ENCODE measurements at places on chromosomes 7 and 10.

DNA sequence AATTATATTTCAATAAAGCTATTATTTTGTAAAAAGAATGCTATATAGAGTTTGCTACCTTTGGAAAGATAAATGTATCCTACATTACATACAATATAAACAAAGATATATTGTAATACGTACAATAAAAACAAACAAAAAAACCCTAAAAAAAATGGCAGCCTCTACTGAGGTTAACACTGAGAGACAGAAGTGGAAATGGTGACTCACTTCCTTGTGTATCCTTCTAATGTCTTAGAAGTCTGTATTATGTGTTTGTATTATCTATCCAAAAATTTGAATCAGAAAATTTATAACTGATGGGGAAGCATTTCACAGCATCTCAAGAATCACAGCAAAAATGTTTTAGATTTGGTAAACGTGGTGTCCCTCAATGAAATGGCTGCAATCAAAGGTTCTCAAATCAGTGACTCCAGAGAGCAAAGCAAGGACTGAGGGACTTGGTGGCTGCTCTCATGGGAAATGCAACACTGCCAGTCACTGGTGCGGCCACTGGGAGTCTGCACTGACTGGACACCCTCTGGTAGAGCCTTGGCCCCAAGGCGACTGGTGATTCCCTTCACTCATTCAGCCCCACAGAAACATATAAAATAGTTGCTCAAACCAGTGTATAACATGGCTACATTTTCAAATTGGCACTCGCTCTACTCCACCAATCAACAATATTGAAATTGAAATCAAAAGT, 53.8 kb downstream of the PANK1 start:
- no peaks in the 10 kb centered on the region for H3K27me3 ChIP-seq
- peak overlapping the region; percentile 21 for H3K27ac ChIP-seq
- no peak overlapping the region for H3K4me3 ChIP-seq
- H3K4me1 ChIP-seq, result no peaks in the 10 kb centered on the region

GRCh38 chr10:22366771-22367170, 21.5 kb downstream of the SPAG6 start:
- no peaks in the 10 kb centered on the region for H3K36me3 ChIP-seq
- DNase-seq, result no peak
- H3K27me3 ChIP-seq, result no peaks in the 10 kb centered on the region
- no peaks in the 10 kb centered on the region for H3K4me1 ChIP-seq

GRCh38 chr7:43105521-43106120, 6.8 kb upstream of the HECW1 start:
- H3K27ac ChIP-seq, result no peak overlapping the region
- H3K4me1 ChIP-seq, result no peaks in the 10 kb centered on the region
- H3K27me3 ChIP-seq, result 0 out of 2 replicates have a peak, but pooled peaks cover 4% of the 10 kb centered on the region
- DNase-seq, result no peak
- no peaks in the 10 kb centered on the region for H3K36me3 ChIP-seq

DNA sequence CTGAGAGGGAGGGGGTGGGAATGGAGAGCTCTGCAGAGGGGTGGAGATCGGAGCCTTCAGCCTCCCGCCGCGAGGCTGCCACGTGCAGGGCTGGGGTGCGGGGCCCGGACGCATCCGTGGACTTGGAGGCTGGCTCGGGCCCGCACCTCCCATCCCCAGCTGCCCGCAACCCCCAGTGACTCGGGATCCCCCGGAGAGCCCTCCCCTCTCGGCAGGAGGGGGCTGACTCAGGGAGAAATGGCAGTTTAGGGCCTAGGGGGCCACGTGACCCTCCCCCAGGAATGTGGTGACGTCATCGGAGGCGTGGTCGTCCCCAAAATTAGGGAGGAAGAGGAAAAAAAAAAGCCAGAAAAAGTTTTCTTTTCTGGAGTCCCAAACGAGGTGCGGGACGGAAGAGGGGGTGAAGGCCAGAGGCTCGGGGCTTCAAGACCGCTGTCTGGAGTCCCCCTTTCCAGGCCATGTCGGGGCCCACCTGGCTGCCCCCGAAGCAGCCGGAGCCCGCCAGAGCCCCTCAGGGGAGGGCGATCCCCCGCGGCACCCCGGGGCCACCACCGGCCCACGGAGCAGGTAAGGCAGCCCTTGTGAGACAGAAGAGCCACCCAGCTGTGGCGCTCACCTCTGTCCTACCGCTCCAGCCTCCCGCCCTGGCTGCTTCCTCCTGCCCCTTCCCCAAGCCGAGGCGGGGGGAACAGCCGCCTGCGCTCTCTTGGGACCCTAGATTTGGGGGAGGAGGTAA, at the start of gene TRIP6:
Gene TRIP6, plus strand, starts transcription at position 348 of the 736 bp plus-strand sequence. Its CDS starts 111 bp downstream, at position 459.
- H3K4me1 ChIP-seq, result peaks cover 2% of the 10 kb centered on the region
- no peak within 1 kb of the TSS for H3K4me3 ChIP-seq
- DNase-seq, result peak; percentile 59
- H3K27me3 ChIP-seq, result no peaks in the 10 kb centered on the region
- peaks cover 10% of the 10 kb centered on the region for H3K36me3 ChIP-seq

DNA sequence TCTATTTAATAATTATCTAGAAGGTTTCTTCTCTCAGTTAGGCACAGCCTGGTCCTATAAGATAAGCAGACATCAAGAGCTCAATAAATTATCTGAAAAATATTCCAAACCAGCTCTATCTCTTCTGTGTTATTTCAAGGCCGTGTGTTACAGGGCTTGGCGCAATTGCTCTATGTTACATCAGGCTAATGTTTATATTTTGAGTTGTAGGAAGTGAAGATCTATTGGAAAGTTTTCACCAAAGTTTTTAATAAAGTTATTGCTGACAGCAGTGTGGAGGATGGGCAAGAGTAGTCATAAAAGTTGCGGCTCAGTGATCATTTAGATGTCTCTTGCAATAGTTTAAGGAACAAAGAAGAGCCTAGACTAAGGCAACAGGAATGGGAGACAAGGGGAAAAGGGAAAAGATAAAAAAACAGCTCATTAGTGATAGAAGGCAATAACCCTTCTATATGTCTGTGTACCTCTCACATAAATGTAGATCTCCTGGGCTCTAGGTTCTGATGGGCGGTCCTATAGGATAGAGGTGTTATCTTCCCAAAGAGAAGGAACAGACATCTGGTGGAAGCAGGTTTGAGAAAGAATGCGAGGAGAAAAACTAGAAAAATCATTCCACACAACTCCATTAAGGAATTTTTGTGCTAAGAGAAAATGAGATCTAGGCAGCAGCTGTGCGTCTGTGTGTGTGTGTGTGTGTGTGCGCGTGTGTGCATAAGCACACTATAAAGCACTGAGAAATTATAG, 5.9 kb upstream of the ANKRD7 start:
- no peak overlapping the region for H3K4me3 ChIP-seq
- H3K36me3 ChIP-seq, result no peaks in the 10 kb centered on the region
- no peaks in the 10 kb centered on the region for H3K4me1 ChIP-seq

DNA sequence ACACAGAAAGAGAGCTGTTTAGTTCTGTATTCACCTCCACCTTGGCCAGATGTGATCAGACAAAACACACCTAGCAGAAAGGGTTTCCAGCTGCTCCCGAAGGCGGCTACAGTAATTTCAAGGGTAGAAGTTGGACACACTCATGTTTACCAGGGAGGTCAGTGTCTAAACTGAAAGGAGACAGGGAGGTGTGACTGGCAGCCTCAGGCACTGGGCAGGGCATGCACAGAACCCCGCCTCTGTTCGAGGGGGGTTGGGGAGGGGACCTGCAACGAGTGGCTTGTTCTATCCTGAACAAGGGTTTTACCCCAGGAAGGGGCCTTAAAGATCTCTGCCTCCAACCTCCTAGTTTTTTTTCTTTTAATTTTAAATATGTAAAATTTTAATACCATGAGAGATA, 49.6 kb downstream of the BPGM start:
- H3K4me3 ChIP-seq, result no peak overlapping the region
- peaks cover 13% of the 10 kb centered on the region for H3K4me1 ChIP-seq
- no peak for DNase-seq
- peak overlapping the region; percentile 88 for H3K27ac ChIP-seq
- H3K36me3 ChIP-seq, result no peaks in the 10 kb centered on the region

GRCh38 chr10:80176526-80176925, 28.8 kb downstream of the ANXA11 start:
- no peak overlapping the region for H3K27ac ChIP-seq
- no peaks in the 10 kb centered on the region for H3K36me3 ChIP-seq
- H3K27me3 ChIP-seq, result no peaks in the 10 kb centered on the region
- no peak overlapping the region for H3K4me3 ChIP-seq

- DNase-seq, result no peak
- H3K27me3 ChIP-seq, result no peaks in the 10 kb centered on the region
- H3K27ac ChIP-seq, result no peak overlapping the region
- no peaks in the 10 kb centered on the region for H3K4me1 ChIP-seq
- no peaks in the 10 kb centered on the region for H3K36me3 ChIP-seq
Measured at GRCh38 chr7:25314731-25315267, 86.5 kb upstream of the NPVF start.

GRCh38 chr10:108249940-108250339, 1085.4 kb upstream of the SORCS1 start:
- no peak overlapping the region for H3K27ac ChIP-seq
- no peaks in the 10 kb centered on the region for H3K36me3 ChIP-seq
- no peaks in the 10 kb centered on the region for H3K27me3 ChIP-seq
- no peak overlapping the region for H3K4me3 ChIP-seq
- DNase-seq, result no peak
